ENCODE measurements at places on chromosomes 4 and X. TPM values are rescaled to one million over a fixed set of nuclear protein-coding genes. Genes with fewer than 3 reads are reported as not detected.

DNA sequence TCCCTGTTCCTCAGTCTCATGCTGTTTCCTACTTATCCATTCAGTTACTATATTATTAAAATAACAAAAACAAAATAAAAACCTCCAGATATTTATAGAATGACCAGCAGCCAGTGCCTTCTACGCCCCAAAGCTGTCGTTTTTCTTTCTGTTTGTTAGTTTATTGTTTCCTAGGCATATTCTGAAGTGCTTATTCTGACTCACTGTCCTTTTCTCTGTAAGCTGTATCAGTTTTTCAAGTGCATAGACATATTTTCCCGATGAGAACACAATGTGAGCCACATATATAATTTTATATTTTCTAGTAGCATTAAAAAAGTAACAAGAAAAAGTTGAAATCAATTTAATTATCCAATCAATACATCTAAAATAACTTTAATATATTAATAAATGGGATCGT is 2158.6 kb upstream of the TENM3 start:
- H3K36me3 ChIP-seq: no peaks in the 10 kb centered on the region
- H3K4me1 ChIP-seq: peaks cover 6% of the 10 kb centered on the region
- no peak for DNase-seq
- peaks cover 3% of the 10 kb centered on the region for H3K27me3 ChIP-seq
- H3K27ac ChIP-seq: no peak overlapping the region
- no peak overlapping the region for H3K4me3 ChIP-seq

GRCh38 chrX:47940448-47940847 is 63.3 kb downstream of the ZNF182 start:
- peak; percentile 11 for DNase-seq
- H3K27me3 ChIP-seq: no peaks in the 10 kb centered on the region
- no peak overlapping the region for H3K4me3 ChIP-seq
- no peaks in the 10 kb centered on the region for H3K36me3 ChIP-seq
- no peak overlapping the region for H3K27ac ChIP-seq

Gene CNKSR2
- polyA plus RNA-seq: 1.3 TPM

Gene PPP2R2C
- polyA plus RNA-seq: 3.9 TPM

DNA sequence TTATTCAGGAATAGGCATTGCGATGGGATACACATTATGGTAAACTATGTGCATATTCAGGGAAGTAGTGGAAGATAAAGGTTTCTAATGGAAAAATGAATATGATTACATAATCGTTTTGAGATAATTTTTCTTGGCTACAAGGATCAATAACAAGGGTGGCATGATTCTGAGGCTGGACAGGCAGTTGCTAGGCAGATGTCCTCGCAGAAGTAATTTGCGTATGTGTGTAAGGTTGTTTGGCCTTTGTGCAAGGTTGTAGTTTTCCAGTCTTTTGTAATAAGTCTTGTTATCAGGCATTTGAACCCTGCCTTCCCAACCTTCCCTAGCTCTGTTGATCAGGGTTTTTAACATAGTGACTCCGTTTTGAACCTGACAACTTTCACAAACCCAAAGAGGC is 59.7 kb downstream of the RGS12 start:
- no peak overlapping the region for H3K27ac ChIP-seq
- no peaks in the 10 kb centered on the region for H3K36me3 ChIP-seq
- H3K4me1 ChIP-seq: no peaks in the 10 kb centered on the region
- H3K4me3 ChIP-seq: no peak overlapping the region

Gene NEK1
- 11.2 TPM for polyA plus RNA-seq

Gene ENPEP
- polyA plus RNA-seq: 24.6 TPM

Gene NCAPG
- 11.3 TPM for polyA plus RNA-seq

GRCh38 chr4:119526786-119527550 is 101.6 kb downstream of the PDE5A start:
- H3K27ac ChIP-seq: no peak overlapping the region
- no peak overlapping the region for H3K4me3 ChIP-seq
- no peaks in the 10 kb centered on the region for H3K27me3 ChIP-seq
- peaks cover 9% of the 10 kb centered on the region for H3K36me3 ChIP-seq

Gene ARL9
- polyA plus RNA-seq: 0.63 TPM

GRCh38 chrX:148562846-148563245 is 62.4 kb downstream of the AFF2 start:
- no peak for DNase-seq
- H3K36me3 ChIP-seq: no peaks in the 10 kb centered on the region
- no peak overlapping the region for H3K27ac ChIP-seq
- H3K4me1 ChIP-seq: no peaks in the 10 kb centered on the region

Gene XPNPEP2
- 353 TPM for polyA plus RNA-seq

DNA sequence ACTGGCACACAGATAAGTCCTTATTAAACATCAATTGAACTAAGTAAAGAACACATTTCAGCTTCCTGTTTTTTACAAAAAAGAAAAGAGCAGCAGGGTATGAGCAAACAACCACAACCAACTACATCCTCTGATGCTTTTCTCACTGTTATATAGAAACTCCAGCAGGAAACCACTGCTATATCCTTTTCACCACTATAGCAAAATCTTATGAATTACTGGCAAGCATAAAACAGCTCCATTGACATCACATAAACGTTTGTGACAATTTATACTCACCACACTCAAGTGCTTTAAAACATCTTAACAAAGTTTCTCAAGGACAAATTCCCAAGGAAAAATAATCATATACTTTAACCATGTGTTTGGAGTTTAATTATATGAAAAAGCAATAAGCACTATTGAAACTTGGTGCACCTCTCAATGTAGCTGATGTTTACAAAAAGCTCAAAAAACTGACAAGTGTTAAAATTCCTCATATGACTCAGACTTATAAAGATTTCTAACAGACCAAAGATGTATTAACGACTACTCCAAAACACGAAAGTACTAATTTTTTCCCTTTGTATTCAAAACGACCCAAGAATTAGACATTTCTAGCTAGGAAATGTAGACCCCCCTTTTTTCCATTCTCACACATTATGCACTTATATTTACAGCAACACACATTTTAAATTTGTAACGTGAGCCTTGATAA is 12.9 kb downstream of the GPRIN3 start:
- H3K4me3 ChIP-seq: no peak overlapping the region
- no peaks in the 10 kb centered on the region for H3K27me3 ChIP-seq
- H3K4me1 ChIP-seq: peaks cover 32% of the 10 kb centered on the region
- no peaks in the 10 kb centered on the region for H3K36me3 ChIP-seq
- H3K27ac ChIP-seq: no peak overlapping the region

GRCh38 chr4:80196922-80197573 is at the start of gene PRDM8:
TSS of gene PRDM8 (plus strand) at chr4:80197503. CDS start at chr4:80200081, 2,578 bp downstream.
- DNase-seq: no peak
- H3K4me3 ChIP-seq: no peak within 1 kb of the TSS
- H3K27ac ChIP-seq: no peak within 1 kb of the TSS
- peaks cover 89% of the 10 kb centered on the region for H3K27me3 ChIP-seq

DNA sequence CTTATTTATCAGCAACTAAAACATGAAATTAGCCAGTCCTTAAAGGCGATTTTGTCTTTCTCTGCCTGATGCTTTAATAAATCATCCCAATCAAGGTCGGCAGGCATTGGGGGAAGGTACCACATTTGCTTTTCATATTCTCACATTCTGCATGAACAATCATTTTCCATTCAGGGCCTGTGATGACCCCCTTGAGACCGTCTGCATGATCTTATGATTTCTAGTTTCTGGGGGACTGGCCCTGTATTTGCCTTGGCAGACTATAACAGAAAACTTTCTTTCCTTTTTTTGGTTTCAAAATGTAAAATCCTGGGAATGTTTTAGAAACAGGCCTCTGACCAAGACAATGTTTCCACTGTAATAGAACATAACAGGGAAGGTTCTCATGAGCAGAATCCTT is 296.8 kb downstream of the IDS start:
- no peaks in the 10 kb centered on the region for H3K36me3 ChIP-seq
- no peak overlapping the region for H3K27ac ChIP-seq
- no peaks in the 10 kb centered on the region for H3K4me1 ChIP-seq
- H3K4me3 ChIP-seq: no peak overlapping the region
- DNase-seq: no peak

Gene ODAM
- 2.5 TPM for polyA plus RNA-seq

DNA sequence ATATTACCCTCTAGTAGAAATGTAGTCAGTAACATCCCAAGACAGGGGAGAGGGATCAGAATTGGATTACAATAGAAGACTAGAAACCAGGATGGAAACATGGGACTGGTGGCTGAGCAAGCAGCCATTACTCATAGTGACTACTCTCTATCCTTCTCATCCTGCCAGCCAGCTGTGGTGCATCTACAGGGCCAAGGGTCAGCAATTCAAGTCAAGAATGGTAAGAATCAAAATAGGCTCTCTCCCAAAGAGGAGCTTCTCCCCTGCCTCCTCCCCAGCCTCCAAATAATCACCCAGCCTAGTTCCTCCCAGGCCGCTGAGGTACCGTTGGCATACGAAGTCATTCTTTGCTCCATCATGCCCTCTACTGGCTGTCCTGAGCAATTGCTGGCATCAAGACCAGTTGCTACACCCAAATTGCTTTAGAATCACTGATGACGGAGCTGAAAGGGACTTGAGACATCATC is 19.4 kb downstream of the AWAT2 start:
- no peak overlapping the region for H3K4me3 ChIP-seq
- no peaks in the 10 kb centered on the region for H3K36me3 ChIP-seq
- H3K27me3 ChIP-seq: no peaks in the 10 kb centered on the region
- peak; percentile 27 for DNase-seq
- H3K27ac ChIP-seq: no peak overlapping the region
- H3K4me1 ChIP-seq: no peaks in the 10 kb centered on the region

GRCh38 chr4:47209833-47210232 is 178.5 kb downstream of the GABRB1 start:
- no peak for DNase-seq
- no peaks in the 10 kb centered on the region for H3K27me3 ChIP-seq
- no peaks in the 10 kb centered on the region for H3K36me3 ChIP-seq
- no peaks in the 10 kb centered on the region for H3K4me1 ChIP-seq

- no peak overlapping the region for H3K4me3 ChIP-seq
- no peaks in the 10 kb centered on the region for H3K4me1 ChIP-seq
- no peaks in the 10 kb centered on the region for H3K27me3 ChIP-seq
- no peak overlapping the region for H3K27ac ChIP-seq
- H3K36me3 ChIP-seq: no peaks in the 10 kb centered on the region
- no peak for DNase-seq
These were observed 54.9 kb downstream of the SLC9A7 start for GRCh38 chrX:46703980-46704379.

Gene PIM2
- polyA plus RNA-seq: 11.5 TPM

Gene CYSLTR1
- 2.1 TPM for polyA plus RNA-seq

GRCh38 chr4:98125585-98125984 is 17.7 kb downstream of the STPG2 start:
- no peaks in the 10 kb centered on the region for H3K27me3 ChIP-seq
- no peak overlapping the region for H3K27ac ChIP-seq
- no peaks in the 10 kb centered on the region for H3K4me1 ChIP-seq
- H3K4me3 ChIP-seq: no peak overlapping the region
- no peaks in the 10 kb centered on the region for H3K36me3 ChIP-seq

DNA sequence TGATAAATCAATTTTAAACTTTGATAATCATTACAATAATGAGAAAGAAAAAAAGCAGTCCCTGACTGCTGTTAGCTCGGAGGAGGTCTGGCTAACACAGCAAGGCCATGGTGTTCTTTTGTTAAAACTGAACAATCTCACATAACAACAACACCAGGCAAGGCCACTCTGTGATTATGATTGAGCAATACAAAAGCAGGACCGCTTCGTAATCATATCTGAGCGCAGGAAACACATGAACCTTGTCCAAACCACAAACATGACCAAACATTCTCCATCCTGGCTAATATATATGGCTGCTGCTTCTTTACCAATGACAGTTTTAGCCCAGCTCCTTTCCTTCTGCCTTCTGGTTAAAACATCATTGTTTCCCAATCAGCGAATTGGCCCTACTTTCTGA is 76.8 kb upstream of the DDX53 start:
- H3K4me3 ChIP-seq: no peak overlapping the region
- no peaks in the 10 kb centered on the region for H3K4me1 ChIP-seq
- H3K27ac ChIP-seq: no peak overlapping the region
- no peaks in the 10 kb centered on the region for H3K36me3 ChIP-seq
- DNase-seq: no peak

Gene CSN1S1
- not detected for polyA plus RNA-seq

DNA sequence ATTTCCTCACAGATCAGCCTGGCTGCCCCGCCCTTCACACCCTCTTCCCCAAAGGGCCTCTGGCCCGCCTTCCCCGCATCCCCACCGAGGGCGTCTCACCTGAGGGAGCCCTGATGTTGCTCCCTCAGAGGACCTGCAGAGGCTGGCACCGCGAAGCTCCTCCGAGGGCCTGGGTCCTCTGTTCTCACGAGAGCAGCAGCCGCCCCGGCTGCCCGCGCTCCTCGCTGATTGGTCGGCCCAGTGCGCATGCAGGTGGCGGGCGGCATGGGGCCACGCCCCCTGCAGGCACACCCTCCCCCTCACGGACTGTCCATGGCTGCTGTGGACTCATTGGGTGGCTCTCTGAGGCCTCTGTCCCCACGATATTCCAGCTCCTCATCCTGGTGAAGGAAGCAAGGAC is at the start of gene FAM9C:
FAM9C (minus strand) TSS at position 180 of the 400 bp plus-strand sequence. CDS start 831 bp downstream, outside the sequence.
- no peaks in the 10 kb centered on the region for H3K36me3 ChIP-seq
- no peaks in the 10 kb centered on the region for H3K27me3 ChIP-seq
- no peak within 1 kb of the TSS for H3K4me3 ChIP-seq
- peaks cover 9% of the 10 kb centered on the region for H3K4me1 ChIP-seq

- no peak for DNase-seq
- H3K36me3 ChIP-seq: no peaks in the 10 kb centered on the region
- H3K27me3 ChIP-seq: no peaks in the 10 kb centered on the region
- no peak overlapping the region for H3K27ac ChIP-seq
- no peaks in the 10 kb centered on the region for H3K4me1 ChIP-seq
These were observed 176.7 kb downstream of the SH3BGRL start for GRCh38 chrX:81378560-81378959.

DNA sequence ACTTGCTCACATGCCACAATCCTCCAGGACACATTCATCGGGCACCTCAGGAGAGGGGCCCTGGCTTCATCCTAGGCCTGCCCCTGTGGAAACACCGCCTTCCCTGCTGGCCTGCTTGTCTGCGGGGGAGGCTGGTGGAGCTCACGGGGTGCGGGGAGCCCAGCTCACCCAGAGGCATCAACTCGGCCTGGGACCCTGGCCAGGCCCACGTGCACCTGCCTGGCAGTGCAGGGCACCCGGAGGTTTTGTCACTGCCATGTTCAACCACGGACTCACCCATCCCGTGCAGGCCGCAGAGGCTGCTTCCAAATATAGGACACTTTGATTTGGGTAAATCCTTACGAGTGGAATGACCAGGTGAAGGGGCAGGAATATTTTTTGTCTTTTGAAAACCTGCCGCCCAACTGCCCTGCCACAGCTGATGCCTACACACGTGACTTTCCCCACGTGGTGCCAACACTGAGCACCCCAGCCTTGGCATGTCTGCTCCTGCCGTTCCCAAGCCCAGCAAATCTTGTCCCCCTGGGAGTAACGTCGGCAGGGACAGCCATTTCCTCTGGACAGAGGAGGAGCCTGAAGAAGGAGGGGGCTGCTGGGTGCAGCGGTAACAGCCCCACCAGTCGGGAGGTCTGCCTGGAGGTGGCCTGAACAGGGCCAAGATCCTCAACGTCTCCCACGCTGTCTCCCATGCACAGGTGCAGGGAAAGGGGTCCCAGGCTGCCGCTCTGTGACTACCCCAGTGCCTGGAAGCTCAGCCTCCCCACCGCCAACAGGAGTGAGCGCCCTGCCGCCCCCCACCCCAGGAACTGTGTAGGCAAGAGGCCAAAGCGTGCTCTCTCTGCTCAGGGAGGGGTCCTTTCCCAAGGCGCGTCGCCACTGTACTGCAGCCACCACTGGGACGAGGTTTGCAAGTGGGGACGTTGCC is 8.5 kb downstream of the MXD4 start:
- no peak overlapping the region for H3K4me3 ChIP-seq
- no peaks in the 10 kb centered on the region for H3K27me3 ChIP-seq
- no peak overlapping the region for H3K27ac ChIP-seq
- peaks cover 12% of the 10 kb centered on the region for H3K4me1 ChIP-seq
- no peak for DNase-seq

GRCh38 chrX:410296-410695 is 23.6 kb upstream of the PPP2R3B start:
- H3K27ac ChIP-seq: no peak overlapping the region
- no peaks in the 10 kb centered on the region for H3K36me3 ChIP-seq
- no peaks in the 10 kb centered on the region for H3K4me1 ChIP-seq
- no peak for DNase-seq

Gene ZNF185
- 4.4 TPM for polyA plus RNA-seq

Gene MAGEA1
- polyA plus RNA-seq: not detected

Measured in large intestine (tissue), 12 donors.